ENCODE measurements at places on chromosomes 4 and X.

DNA sequence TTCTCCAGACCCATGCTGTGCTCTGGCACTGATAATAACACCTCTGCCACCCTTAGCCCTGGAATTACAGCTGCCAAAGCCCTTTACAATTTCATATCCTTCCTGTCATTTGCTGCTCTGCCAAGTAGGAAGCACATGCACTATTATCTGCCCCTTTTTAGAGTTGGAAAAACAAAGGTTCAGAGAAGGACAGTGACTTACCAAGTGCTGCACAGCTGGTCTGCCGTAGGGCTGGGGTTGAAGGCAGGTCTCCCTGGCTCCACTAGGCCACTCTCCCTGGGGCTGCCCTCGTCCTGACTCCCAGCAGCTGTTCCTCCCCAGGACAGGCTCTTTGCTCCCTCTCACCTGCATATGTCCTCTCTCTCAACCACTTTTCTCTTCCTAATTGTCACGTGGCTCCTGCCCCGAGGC is 73.4 kb downstream of the ANAPC4 start:
- no peak for DNase-seq

DNA sequence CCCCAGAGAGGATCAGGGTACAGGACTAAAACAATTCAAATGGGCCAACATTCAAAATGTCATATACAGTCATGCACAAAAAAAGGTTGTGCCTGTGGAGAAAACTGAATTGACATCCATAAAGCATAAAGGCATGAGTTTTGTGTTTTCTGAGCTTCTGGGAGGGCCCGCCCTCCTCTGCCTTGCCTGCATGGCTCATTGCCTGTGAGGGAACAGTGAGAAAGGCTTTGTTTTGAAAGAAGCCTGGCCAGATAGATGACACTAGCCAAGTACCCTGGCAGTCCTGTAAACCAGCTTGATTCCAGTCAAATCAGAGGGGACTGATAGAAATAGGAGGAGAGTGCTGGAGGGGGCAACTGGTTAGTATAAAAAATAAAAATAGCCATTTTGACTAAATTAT is 194.3 kb downstream of the KIT start:
- DNase-seq, result no peak

DNA sequence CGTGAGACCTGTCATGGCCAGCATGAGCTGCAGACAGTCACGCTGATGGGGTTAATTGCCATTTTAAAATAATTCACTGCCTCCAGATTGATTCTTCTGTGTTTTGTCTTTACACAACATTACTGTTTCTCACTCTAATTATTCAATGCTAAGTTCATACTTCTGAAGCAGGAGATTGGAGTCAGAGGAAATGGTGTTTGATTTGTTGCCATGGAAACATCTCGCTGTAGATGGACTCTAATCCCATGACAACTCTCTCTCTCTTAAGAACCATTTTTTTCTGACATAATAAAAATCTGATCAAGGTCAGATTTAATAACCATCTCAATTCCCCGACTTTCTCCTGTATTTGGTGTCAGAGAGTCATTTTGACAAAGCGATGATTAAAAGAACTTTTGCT is 209.0 kb downstream of the IDS start:
- no peak for DNase-seq

GRCh38 chr4:172740434-172740833 is 428.2 kb upstream of the GALNT7 start:
- DNase-seq, result no peak

DNA sequence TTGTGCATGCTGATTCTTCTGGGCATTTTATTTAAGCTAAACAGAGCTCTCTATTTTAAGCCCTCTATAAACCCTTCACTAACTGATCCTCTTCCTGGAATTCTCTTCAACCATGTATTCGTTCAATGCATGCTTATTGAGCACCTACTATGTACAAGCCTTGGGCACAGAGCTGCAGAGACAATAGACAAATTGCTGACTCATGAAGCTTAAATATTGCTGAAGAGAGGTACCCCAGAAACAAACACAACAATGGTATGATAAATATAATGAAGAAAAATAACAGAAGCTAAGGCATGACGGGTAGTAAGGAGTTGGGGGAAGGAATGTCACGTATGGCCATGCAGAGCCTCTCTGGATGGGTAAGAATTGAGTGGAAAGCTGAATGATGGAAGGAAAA is 222.2 kb downstream of the PPARGC1A start:
- no peak for DNase-seq

DNA sequence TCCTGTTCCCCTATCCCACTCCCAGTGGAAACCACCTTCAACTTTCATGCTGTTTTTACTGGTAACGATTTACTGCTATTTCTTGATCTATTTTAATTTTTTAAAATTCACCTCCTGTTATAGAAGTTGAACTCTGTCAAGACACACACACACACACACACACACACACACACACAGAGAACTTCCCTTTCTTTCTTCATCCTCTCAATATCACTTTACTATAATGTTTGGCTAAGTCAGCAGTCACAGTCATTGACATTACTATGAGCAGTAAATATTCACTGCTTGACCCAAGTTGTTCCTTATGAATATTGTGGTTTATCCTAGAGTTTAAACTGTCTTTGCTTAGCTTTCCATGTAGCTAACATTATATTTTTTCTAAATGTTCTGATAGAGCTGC is 24.0 kb upstream of the SGMS2 start:
- DNase-seq, result no peak

DNA sequence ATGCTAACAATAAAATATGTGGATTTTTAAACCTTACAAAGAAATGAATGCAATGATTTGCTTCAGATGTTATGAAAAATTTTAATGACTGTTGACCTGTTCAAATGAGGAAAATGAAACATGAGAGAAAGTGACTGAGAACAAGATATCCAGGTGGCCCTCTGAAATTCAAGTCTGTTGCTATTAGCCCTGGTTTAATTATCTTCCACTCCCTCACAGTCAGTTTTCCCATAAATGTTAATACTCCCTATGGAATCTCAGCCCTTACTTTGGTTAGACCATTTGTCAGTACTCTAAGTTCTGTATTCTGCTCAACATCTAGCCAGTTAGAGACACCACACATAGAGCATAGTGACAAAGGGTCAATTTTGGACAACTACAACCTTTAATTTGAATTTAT is 327.8 kb downstream of the PDGFC start:
- DNase-seq, result no peak

GRCh38 chr4:82084747-82085146 is 289.0 kb downstream of the HNRNPD start:
- no peak for DNase-seq

GRCh38 chr4:1715002-1715758 is 3.1 kb upstream of the SLBP start:
- DNase-seq, result no peak

DNA sequence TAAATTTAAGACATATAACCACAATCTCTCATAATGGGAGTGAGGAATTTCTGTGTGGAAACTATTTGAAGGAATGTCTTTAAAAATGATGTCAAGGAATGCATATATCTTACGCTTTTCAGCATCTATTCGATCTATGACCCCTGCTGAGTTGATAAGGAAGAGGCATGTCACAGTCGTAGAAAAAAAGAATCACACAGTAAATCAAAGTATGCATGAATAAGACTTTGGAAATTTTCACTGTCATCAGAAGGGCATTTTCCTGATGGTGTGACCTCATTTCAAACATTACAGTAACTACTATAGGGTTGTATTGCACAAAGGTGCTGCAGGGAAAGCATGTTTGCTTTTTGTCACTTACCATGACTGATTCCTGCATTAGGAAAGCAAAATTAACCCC is 41.5 kb downstream of the REELD1 start:
- peak; percentile 24 for DNase-seq

GRCh38 chr4:75889537-75890199 is 12.6 kb downstream of the PPEF2 start:
- DNase-seq, result no peak

GRCh38 chrX:338281-338835 is 19.8 kb upstream of the GTPBP6 start:
- DNase-seq, result no peak

DNA sequence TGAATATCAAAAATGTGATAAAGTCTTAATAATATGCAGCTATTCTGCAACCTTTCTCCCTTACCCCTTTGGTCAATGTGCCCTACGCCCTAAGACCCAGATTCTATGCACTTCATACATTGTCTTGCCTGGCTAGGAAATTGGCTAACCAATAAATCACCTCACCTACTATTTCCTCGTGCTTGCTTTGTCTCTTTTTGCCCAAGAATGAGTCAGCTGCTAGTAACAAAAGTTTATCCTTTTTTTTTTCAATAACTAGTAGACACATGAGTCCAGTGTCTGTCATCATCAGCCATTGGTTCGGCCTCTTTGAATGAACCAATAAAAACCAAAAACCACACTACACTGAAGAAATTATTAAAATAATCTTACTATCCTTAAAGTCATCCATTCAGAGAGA is 387.1 kb downstream of the PPP3CA start:
- no peak for DNase-seq

DNA sequence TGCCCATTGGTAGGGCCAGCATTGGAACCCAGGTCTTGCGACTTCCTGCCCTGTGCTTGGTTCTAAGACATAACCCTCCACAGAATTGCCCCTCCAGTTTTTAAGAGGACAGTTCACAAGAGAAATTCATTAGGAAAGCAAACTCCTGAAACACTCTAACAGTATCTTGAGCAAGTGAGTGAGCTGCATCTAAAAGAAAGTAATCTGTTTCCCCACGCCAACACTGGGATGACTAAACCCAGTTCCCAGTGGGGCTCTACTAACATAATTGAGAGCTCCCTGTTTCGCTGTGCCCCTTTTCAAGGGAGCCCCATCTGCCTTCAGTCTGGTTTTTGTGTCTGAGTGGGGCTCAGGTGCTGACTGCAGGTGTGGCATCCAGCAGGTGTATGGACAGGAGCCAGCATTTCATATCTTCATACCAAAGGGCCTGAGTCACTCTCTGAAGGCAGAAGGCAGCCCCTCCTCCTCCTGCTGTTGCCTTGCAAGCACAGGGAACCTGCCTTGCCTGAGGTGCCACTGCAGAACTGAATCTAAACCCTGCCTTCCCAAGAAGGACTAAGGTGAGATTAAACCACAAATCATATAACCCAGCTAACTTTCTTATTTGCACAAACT is 8.0 kb downstream of the AMOT start:
- DNase-seq, result no peak

DNA sequence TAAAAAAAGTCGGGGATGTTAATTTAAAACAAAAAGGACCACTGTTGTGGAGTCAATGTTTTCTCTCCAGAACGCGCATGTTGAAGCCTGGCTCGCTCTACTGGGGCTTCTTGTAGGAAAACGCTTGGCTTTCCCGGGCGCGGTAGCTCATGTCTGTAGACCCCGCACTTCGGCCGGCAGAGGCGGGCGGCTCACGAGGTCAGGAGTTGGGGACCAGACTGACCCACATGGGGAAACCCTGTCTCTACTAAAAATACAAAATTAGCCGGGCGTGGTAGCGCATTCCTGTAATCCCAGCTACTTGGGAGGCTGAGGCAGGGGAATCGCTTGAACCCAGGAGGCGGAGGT is 15.6 kb downstream of the NELFA start:
- no peak for DNase-seq

GRCh38 chrX:133033010-133033409 is 63.9 kb downstream of the USP26 start:
- no peak for DNase-seq

DNA sequence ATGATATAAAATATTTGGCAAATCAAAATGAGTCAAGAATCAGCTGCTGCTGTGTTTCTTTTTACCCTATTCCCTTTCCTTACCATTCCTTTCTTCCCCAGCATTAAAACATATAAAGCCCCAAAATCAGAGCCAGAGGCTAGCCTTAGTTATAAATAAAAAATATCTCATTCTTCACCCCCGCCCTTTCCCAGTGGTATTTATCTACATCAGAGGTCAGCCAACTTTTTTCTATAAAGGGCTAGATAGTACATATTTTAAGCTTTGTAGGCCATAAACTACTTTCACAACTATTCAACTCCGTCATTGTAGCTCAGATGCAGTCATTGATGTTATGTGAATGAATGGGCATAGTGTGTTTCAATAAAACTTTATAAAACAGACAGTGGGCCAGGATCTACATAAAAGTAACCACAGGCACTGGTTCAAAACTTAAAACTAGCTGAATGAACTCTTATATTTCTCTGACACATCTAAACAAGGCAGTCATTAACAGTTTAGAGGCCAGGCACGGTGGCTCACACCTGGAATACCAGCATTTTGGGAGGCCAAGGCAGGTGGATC is 30.5 kb upstream of the TCEANC start:
- no peak for DNase-seq

DNA sequence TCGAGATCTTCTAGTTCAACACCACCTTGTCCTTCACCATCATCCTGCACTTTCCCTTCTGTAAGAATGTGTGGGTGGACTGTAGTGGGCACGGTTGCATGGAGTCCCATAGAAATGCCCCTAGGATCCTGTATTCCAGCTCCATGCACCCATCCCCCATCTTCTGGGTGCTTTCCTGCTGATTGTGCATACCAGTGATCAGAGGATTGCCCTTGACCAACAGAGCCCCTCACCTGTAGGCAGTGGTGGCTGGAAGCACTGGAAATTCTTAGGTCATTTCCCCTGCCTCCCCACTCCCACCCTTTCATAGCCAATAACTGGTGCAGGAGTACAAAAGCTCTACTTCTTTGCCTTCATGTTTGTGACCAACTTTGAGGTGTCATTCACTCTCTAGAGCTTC is 213.4 kb upstream of the ARSJ start:
- no peak for DNase-seq

- DNase-seq, result peak; percentile 36
Observed at GRCh38 chr4:140653718-140654494, 85.1 kb upstream of the UCP1 start.

- no peak for DNase-seq
Observed at GRCh38 chr4:87089368-87089767, 131.1 kb downstream of the KLHL8 start.

DNA sequence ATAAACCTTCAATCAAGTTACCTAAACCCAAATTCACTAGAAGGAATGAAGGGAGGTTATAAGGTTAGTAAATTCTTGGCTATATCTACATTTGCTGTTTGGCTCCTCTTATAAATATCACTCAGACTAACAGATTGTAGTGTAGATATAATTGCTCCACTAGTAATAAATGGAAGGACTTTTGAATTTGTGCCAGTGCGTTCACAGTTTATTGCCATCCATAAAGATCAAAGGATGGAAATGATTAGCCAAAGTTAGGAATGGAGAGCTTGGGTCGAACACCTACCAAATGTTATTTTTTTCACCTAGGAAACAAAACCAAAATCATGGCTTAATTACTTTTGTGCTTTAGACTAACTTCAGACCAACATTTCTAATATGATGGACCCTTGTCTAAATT is 9.2 kb downstream of the DTHD1 start:
- no peak for DNase-seq

GRCh38 chr4:1842993-1843448 is 12.9 kb downstream of the LETM1 start:
- DNase-seq, result peak; percentile 92

GRCh38 chrX:43878906-43879526 is 3.2 kb downstream of the MAOB start:
- DNase-seq, result no peak
